GM12892 (cell line): ENCODE measurements at places on chromosomes 4 and X.

DNA sequence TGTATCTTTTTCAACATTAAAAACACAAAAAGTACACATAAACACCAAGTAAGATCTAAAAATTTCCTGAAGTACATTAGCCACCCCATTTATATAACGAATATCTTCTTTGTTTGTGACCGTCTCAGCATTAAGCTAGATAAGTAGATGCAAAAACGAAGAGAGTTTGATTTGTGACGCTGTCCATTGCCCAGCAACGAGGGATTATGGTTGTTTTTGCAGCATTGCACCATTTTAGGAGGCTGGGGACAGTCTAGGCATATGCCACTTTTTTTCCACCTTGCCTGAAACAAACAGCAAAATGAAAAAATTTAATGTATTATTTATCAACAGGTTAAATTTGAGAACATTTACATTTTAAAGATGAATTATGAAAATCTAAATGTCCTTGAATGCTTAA is 12.0 kb upstream of the IGSF1 start:
- DNase-seq: no peak

DNA sequence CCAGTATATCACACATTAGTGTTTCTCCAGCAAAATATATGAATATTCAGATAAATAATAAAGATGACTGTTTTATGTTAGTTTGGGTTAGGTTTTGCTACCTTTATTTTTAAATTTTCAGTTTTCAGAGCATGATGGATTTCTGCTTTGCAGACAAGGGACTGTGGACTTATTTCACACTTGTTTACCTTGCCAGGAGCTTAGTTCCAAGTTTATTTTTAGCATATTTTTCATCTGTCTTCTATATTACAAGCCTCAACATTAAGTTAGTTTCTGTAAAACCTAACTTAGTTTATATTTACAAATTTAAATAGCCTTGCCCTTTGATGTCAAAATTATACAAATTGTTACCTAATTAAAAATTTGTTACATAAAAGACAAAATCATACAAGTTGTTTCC is 163.4 kb downstream of the FBXW7 start:
- DNase-seq: no peak

GRCh38 chrX:29012867-29013266 is 425.6 kb downstream of the IL1RAPL1 start:
- DNase-seq: no peak

- no peak for DNase-seq
Observed at GRCh38 chrX:139639253-139639652, 68.7 kb downstream of the MCF2 start.

GRCh38 chr4:6755088-6755753 is 27.3 kb upstream of the KIAA0232 start:
- DNase-seq: no peak

DNA sequence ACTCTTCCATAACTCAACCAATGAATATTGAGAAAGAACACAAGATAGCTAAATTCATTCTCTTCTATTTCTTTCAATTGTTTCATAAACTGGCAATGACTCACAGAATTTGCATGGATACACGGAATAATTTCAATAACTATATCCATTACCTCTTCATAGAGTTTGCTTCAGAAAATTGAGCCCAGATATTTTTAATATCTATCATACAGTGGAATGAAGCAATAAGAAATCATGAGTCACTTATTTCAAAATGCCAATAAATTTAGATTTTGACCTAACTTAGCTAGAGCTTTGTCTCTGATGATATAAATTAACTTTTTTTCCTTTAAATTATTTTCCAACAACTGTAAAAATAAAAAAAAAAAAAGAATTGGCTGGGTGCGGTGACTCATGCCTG is 22.2 kb upstream of the MANBA start:
- DNase-seq: no peak

GRCh38 chr4:76830964-76831703 is 66.8 kb downstream of the SOWAHB start:
- DNase-seq: no peak

DNA sequence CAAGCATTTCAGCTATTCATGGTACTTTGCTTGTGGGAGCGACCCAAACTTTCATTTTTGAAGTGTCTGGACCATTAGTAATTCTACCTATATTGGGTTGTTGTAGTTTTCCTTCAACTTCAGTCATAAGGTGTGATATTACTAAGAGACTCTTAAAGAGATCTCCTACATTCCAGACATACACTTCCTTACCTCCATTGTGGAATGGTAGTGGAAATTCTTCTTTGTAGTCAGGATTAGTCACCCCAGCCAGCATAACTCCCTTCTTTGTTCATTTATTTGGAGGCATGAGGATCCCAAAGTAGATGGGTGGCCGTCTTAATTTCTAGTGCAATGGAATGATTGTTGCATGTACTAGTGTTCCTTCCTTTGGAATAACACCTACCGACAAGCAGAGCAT is 991.4 kb downstream of the ARAP2 start:
- no peak for DNase-seq

DNA sequence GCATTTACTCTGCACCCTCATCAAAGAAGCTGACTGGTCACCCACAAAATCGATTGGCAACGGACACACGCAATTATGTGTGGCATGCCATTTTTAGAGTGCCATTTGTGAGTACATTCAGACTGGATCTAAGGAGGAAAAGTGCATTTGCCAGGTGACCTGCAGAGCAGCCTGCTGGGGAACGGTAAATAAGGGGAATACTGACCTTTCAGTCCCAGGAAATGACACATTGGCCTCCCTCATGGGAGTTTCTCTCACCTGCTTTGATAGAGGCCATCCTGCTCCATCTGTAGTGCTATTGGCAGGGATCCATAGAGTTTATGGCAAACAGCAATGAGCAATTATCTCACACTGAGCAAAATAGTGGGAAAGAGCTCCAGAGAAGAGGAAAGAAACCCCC is 127.8 kb downstream of the DDX53 start:
- no peak for DNase-seq

DNA sequence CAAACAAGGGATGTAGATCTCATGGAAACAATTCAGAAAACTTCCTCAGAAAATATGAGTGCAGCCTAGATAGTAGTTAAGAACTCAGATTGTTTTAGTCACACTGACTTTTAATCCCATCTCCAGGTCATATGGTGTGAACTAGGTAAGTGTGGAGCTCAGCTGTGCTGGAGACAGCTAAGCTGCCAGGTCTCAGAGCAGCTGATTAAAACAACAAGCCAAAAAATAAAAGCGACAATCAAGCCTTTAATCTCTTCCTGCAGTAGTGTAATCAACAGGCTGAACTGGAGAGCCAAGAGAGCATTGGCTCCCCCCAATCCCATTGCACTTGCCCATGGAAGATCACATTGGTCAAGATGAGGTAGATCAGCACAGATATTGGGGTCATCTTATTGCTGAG is 98.3 kb upstream of the ATOH1 start:
- DNase-seq: no peak

DNA sequence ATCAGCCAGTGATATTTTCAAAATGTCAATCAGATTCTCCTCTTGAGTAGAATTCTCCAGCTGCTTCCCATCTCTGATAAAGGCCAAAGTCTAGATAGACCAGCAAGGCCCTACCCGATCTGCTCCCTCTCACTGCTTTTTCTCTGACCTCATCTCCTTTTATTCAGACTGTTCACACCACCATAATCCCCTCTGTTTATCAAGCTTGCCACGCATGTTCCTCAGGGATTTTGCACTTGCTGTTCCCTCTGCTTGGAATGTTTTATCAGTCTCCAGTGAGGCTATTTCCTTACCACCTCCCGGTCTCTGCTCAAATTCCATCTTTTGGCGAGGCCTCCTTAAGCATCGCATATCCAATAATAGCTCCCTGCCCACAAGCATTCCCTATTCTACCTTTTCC is 20.1 kb downstream of the NOCT start:
- no peak for DNase-seq

DNA sequence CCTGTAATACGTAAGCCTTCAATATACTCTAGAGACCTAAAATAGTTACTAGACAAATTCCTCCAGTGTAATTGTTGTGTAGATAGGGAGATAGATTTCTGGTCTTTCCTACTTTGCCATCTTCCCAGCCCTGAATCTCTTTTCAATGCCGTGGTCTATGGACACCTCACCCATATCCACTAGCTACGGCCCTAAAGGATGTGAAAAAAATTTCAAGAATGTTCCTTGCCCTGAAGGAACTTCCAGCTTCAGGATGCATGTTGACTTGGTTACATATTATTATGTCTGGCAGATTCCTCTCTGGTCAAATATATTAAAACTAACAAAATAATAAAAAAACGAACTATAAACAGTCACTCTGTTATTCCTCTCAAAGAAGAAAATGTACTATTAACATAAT is 52.4 kb upstream of the TSPAN5 start:
- DNase-seq: no peak

DNA sequence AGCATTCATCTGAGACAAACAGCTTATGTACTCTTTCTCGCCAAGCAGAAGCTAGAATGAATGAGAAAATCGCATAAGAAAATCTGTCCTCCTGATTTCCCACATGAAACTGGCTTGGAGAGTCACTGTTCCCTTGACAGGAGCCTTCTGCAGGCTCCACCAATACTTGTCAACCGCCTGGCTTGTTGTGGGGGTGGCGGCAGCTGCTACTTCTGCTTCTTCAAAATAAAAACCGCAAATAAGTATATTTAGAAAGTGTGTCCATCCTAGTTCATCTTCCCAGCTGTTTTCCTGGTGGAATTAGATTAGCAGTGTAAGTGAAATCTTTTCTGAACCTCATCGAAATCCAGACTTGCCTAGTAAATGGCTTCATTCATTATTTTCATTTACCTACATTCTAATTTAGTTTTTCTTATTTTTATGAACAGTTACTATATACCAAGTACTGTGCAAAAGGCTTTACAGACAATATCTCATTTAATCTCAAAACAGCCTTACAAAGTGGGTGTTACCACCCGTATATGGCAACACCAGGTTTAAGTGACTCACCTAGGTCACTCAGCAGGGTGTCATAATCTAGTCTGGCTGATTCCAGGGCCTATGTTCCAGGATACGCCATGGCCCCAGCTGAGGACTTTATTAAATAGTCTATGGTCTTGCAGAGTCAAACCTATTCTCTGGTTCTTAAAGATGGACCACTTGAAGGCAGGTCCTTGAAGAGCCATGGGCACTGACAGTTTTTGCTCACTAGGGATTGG is 104.6 kb upstream of the IGFBP7 start:
- no peak for DNase-seq

DNA sequence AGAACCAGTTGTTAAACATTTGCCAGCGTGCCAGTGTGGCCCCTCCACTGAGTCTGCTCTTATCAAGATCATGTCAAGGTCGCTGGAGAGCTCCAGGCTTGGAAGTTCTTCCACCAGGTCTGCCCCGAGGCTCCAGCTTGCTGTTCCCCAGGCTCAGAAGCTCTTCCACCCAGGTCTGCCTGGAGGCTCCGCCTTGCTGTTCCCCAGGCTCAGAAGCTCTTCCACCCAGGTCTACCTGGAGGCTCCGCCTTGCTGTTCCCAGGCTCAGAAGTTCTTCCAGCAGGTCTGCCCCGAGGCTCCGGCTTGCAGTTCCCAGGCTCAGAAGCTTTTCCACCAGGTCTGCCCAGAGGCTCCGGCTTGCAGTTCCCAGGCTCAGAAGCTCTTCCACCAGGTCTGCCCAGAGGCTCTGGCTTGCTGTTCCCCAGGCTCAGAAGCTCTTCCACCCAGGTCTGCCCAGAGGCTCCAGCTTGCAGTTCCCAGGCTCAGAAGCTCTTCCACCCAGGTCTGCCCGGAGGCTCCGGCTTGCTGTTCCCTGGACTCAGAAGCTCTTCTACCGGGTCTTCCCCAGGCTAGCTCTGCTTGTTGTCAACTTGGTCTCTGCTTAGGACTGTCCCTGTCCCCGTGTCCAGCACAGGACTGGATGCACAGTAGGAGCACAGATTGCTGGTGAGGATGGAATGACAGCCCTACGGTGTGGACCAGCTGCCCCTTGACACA is 54.4 kb downstream of the HMX1 start:
- DNase-seq: no peak

GRCh38 chrX:9569876-9570301 is 105.0 kb downstream of the TBL1X start:
- no peak for DNase-seq

GRCh38 chr4:111360906-111361305 is 738.0 kb upstream of the PITX2 start:
- DNase-seq: no peak

- no peak for DNase-seq
Observed at GRCh38 chr4:156718226-156718625, 253.4 kb downstream of the PDGFC start.

DNA sequence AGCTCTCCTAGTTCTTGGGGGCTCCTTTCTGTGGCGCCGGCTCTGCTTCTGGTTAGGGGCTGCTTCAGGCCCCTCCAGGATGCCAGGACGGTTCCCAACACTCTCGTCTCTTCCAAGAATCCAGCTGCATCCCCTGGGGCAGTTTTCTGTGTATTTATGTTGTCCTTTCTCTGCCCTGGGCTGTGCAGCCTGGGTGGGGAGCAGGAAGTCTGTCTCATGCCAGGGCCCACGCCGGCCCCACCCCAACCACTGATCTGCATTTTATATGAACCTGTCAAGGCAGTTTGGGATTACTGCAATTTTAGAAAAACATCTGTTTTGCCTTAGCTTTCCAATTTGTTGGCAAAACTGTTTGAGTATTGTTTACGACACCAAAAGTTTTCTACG is 14.6 kb downstream of the CTBP1 start:
- DNase-seq: no peak

DNA sequence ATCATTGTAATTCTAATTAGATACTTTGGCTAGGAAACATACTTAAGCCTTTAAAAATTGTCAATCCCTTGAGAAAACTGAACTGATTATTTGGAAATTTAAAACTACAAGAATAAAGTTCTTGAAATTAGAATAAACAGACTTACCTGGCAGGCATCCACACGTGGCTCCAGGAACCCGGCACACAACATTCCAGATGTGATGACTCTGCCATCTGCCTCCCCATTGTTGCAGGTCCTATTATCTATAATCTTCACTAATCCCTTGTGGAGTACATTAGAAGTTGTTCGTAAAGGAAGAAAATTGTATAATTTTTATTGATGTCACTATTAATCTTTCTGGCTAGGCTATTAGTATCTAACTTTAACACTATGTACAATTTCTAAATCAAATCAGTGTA is 16.2 kb upstream of the GNRHR start:
- no peak for DNase-seq

DNA sequence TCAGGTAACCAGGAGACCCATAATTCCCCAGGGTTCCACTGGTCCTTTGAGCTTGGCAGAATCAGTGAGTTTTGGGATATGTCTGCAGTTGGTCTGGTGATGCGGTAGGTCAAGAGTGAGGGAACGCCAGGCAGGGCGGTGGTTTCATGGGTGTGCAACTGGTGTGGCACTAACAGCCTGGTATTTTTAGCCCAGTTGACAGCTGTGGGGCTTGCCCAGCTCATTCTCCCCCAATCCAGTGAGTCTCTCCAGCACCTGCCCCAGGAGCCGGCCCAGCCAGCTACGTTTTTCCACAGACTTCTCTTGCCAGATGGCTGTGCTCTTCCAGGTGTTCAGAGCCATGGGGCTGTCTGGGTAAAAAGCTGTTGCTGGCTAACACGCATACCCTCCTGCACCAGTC is 1019.9 kb downstream of the CCSER1 start:
- DNase-seq: no peak

- DNase-seq: no peak
Observed at GRCh38 chrX:111095974-111096895, at the start of gene PAK3. PAK3 (plus strand) TSS chrX:111096191; CDS start chrX:111123104, 26,913 bp downstream.
